ENCODE measurements at places on chromosomes 1 and 21.

DNA sequence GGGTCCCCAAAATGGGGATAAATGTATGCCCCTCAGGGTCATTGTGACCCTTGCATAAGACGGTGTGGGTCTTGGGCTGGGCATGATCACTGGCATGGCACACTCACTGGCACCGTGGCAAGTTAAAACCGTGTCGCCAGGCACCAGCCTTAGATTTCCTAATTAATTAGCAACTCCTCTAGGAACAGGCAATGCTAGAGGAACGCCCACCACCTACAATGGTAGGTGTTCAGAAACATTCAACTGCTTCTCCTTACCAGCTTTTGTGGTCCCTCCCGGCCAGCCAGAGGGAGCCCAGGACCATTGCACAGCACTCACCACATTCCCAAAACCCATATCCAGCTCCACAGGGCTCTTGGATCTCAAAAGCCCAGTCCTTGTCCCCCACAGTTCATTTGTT lies 36.4 kb downstream of the EPHA2 start:
- DNase-seq = no peak

- no peak for DNase-seq
Measured at GRCh38 chr1:164092603-164093353, 466.2 kb upstream of the PBX1 start.

DNA sequence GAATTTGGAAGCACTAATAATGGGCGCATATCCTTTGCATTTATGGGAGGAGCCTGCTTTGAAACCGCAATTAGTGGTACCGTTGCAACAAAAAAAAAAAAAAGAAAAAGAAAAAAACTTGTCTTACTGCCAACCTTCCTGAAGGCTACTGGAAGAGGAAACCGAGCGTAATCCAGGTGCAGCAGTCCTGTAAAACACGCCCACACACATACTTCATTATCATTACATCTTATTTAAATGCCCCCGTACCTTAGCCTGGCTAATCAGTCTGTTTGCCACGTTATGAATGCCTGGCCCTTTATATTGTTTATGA lies 686 bp upstream of the ZNF281 start:
- DNase-seq = peak; percentile 29

DNA sequence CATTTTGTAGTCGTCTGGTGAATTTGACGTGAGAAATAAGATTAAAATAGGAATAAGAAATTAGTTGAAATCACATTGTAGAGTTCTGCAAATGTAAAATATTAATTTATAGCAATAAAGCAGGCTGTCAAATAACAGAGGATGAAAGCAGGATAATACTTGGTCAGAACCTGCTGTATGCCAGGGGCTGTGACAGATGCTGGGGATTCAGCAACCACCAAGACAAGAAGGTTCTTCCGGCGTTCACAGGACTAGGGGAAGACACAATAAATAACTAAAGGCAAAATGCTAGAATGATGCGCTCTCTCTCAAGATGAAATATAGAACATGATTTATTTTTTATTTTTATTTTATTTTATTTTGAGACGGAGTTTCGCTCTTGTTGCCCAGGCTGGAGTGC lies 6.8 kb upstream of the PARK7 start:
- no peak for DNase-seq

DNA sequence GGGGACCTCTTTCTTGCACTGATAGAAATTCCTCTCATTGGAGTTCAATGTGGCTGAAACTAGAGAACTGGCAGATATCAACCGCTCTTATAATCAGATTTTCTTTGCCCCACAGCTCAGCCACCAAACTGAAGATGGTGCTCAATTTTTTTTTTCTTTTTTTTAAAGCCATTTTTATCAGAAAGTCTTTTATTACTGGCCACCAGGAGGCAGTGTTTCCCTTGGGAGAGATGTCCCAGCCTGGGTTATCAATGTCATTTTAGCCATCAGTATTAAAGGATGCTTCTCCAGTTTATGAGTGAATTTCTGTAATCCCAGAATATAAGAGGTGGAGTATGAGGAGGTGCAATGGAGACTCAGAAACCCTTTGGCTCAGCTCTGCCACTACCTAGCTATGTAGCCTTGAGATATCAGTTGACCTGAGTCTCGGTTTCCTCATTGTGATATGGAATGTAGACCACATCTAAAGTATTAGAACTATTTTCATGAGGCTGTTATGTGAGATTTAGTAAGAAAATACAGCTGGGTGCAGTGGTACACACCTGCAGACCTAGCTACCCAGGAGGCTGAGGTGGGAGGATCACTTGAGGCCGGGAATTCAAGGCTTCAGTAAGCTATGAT lies 27.6 kb downstream of the CD244 start:
- no peak for DNase-seq

- DNase-seq = no peak
Measured at GRCh38 chr21:15706696-15707095, 23.1 kb upstream of the USP25 start.

DNA sequence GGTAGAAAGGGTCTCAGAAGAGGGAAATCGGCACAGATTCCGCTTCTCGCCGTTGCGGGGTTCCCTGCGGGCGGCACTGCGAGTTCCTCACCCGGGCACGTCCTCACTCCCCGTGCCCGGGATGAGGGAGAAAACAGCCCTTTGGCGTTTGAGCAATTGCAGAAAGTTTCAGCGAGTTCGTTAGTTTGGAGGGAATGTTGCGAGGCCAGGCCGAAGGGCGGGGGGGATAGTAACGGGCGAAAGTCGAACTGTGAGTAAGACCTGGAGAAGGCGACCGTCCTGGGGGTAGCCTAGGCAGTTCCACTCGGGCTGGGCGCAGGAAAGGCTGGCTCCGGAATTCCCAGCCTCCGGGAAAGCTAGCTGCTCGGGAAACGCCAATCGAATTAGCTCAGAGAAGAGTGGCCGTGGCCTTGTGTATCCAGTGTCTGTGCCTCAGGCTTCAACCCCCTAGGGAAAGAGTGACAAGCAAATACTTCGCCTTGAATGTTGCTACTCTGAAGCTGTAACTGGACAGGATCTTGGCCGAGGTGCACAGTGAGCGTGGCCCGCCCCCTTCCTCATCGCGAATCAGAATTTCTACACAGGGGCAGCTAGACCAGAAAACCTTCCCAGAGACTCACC lies 787 bp downstream of the PTGFR start:
- no peak for DNase-seq

DNA sequence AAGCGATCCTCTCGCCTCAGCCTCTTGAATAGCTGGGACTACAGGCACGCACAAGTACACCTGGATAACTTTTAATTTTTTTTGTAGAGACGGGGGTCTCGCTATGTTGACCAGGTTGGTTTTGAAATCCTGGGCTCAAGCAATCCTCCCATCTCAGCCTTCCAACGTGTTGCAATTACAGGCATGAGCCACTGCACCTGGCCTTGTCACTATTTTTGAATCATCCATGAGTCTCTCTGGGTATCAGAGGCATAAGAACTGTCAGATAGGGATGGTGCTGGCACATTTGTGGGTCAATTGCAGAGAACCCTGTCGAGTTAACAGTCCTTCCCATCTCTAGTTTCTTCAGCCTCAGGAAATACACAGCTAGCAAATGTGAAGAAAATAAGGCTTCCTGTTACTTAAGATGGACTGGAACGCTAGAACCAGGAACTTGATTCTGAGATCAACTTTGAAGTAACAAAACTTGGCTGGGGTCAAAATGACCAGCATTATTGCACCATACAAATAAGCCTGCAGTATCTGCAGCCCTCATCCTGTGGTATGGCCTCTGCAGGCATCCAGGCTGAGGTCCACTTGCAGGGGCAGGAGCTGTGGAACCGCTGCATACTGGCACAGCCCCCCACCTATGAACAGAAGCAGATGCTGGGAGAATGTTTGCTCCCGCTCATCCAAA lies 124.3 kb upstream of the GADD45A start:
- DNase-seq = no peak

GRCh38 chr1:231278100-231278790 lies 37.2 kb downstream of the GNPAT start:
- DNase-seq = no peak

GRCh38 chr1:68141071-68142021 lies 90.9 kb upstream of the DIRAS3 start:
- DNase-seq = peak; percentile 19

DNA sequence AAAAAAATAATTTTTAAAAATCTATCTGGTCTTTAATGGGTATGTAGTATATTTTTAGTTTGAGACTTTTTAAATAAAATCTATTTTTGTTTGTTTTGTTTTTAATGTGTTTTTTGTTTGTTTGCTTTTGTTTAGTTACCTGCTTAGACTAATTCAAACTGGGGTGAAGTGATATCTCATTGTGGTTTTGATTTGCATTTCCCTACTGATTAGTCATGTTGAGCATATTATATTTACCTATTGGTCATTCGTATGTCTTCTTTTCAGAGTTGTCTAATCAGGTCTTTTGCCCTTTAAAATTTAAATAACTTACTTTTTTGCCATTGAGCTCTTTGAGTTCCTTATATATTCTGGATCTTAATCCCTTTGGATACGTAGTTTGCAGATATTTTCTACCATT lies 20.3 kb downstream of the CD1B start:
- DNase-seq = no peak

DNA sequence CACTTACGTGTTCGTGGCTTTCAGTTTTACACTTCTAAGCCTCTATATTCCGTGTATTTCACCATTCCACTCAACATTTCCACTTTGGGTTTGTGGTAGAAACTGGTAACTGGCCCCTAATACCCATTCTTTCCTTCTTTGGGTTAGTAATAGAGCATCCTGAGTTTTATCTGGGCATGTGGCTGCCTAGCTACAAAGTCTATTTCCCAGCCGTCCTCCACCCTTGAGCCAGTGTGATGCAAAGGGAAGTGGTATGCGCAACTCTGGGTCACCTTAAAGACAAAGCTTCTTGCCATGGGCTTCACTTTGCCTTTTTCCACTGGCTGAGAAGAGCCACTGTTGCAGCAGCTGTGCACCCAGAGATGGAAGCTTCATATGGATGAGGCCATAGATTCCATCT lies 73.9 kb downstream of the LAMC2 start:
- no peak for DNase-seq

DNA sequence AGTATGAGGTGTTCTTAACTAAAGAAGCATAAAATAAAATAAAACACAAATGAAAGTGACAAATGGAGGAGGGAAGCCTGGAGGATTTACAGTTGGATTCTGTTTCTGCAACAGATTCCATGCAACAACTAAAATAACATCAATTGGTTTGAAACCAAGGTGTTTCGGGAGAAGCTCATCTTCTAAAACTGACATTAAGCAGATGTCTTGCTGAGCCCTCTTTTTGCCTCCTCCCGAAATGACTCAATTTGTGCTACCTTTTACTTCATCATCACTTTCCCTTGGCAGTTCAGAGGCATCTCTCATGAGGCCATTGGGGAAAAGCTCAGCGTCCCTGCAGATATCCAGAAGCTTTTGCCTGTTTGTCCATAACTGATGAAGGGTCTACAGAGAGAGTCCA lies 121.6 kb upstream of the ADAR start:
- no peak for DNase-seq

DNA sequence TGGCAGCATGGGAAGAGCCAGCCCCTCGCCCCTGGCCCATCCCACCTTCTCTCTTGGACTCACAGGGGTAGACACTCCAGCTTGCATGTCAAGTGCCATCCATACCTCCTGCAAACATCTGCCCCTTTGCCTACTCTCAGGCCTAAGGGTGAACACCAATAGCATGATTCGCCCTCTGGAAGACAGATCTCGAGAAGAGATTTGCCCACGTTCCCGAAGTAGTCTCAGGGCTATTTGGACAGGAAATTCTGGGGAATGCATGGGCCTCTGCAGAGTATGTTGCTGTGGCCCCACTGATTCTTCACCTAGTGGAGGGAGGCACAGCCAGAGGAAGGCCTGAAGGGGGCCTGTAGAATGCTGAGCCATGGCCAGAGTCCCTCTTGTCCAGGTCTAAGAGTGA lies 29.8 kb upstream of the DNASE2B start:
- DNase-seq = no peak

DNA sequence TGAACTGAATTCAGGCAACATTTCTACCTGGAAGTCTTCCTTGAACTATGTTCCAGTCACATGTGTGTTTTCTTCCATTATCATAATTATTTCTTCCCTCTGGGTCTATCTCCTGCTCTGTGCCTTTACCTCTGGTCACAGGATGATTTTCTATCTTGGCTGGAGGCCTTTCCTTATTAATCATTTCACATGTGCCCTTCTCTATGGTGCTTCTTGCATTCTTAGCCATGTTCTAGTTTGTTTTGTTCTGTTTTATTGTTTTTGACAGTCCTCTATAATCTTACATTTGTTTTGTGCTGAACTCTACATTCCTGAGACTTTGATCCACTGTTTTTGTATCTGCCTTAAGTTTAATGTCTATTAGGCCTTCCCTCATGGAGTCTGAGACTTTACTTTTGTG lies 51.0 kb downstream of the SGIP1 start:
- DNase-seq = no peak

DNA sequence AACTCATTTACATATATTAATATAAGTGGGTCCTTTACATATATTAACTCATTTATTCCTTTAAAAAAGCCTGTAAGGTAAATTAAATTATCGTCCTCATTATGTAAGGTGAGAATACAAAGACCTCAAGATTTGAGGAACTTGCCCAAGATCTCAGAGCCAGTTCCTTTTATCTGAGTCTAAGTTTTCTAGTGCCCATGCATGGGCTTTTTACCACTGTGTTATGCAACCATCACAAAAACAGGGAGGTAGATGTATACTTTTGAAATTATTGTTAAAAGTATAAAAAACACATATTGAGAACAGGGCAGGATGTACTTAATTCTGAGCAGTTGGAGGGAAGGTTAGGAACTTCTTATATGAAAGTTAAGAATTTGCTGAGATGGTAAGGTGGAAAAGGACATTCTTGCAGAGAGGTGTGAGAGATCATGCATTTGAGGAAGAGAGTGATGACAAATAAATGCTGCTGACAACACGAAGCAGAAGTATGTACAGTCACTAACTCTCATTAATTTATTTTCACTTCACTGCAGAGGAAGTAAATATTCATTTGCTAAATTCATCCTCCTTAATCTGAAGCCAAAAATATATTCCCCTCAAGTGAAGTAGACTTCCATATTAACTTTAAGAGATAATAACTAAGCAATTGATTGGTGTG lies 28.9 kb upstream of the LYPLAL1 start:
- DNase-seq = no peak

GRCh38 chr1:169595764-169596711 lies 9.8 kb upstream of the F5 start:
- DNase-seq = peak; percentile 38

GRCh38 chr1:188249811-188250210 lies 1421.1 kb downstream of the PLA2G4A start:
- DNase-seq = no peak

- no peak for DNase-seq
Measured at GRCh38 chr21:35340273-35340672, 291.2 kb upstream of the RUNX1 start.

Measured in renal cortex interstitium (tissue), 15 donors.